ENCODE measurements at places on chromosomes 3 and 15.

- no peak for DNase-seq
Measured at GRCh38 chr3:95456835-95457234, 1357.6 kb upstream of the EPHA6 start.

GRCh38 chr3:2908693-2909351 lies 201.4 kb downstream of the IL5RA start:
- no peak for DNase-seq

DNA sequence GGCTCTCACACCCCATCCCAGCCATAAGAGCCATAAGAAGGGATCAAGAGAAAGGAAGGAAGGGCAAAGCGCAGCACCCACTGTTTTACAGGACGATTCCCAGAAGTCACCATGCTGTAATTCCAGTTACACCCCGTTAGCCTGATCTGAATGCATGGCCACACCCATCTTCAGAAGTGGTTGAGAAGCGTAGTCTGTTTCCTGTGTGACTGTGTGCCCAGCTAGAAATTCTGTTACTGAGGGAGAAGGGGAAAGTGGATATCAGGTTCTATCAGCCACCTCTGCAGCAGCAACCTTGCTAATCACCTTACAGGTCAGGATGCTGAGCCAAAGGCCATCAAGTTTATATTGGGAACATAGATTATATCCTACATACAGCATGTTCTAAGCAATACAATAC lies 260.0 kb downstream of the ABHD5 start:
- no peak for DNase-seq

DNA sequence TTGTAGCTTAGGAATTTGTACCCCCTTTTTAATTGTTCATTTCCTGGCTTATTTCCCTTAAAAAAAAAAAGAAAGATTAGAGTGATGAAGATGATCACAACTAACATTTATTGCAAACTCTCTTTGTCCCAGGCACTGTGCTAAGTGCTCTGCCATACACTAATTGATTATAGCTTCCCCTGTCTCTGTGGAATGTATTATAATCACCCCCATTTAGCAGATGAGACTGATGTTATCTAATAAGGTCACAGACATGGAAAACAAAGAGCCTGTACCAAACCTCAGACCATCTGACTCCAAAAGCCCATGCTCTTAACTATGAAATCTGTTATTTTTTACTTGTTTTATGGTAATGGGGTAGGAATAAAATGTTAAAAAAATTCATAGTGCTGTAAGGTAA lies 53.1 kb downstream of the TRAK1 start:
- no peak for DNase-seq

- DNase-seq: no peak
Measured at GRCh38 chr3:67094774-67095173, 96.7 kb downstream of the KBTBD8 start.

DNA sequence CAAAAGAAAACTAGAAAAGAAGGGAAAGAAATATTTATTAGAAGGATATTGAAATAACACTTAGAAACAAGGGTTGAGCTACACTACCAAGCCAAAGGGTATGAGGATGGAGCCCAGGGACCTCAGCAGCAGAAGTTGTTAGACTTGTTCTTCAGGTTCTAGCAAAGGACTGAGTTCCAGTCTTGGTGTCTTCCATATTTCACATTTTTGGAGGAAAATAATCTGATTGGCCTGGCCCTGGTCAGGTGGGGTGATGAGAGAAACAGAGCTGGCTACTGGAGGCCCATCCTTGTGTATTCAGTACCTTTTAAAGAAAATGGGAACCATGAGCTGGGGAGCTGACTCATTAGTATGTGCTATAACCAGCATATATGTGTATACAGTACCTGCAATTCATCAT lies 28.2 kb downstream of the PPP4R2 start:
- DNase-seq: no peak

DNA sequence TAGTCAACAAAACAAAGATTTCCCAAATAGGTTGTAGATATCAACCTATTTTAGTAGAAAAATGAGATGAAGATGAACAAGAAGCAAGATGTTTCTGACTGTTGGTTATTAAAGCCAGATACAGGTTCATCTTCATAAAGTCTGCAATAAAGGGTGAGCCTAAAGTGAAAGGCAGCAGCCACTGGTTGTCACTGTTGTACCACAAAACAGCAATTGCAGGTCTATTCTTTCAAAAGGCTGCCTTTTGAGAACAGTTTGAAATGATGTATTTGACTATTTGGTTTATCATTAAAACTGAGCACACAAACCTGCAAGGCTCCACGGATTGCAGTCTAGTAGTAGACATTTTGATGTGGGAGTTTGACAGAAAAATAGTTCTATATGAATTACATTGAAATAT lies 543.4 kb downstream of the GBE1 start:
- DNase-seq: peak; percentile 2

GRCh38 chr3:38756892-38757291 lies 59.1 kb downstream of the SCN10A start:
- DNase-seq: no peak

GRCh38 chr3:149151843-149152242 lies 22.4 kb downstream of the HPS3 start:
- DNase-seq: peak; percentile 27

DNA sequence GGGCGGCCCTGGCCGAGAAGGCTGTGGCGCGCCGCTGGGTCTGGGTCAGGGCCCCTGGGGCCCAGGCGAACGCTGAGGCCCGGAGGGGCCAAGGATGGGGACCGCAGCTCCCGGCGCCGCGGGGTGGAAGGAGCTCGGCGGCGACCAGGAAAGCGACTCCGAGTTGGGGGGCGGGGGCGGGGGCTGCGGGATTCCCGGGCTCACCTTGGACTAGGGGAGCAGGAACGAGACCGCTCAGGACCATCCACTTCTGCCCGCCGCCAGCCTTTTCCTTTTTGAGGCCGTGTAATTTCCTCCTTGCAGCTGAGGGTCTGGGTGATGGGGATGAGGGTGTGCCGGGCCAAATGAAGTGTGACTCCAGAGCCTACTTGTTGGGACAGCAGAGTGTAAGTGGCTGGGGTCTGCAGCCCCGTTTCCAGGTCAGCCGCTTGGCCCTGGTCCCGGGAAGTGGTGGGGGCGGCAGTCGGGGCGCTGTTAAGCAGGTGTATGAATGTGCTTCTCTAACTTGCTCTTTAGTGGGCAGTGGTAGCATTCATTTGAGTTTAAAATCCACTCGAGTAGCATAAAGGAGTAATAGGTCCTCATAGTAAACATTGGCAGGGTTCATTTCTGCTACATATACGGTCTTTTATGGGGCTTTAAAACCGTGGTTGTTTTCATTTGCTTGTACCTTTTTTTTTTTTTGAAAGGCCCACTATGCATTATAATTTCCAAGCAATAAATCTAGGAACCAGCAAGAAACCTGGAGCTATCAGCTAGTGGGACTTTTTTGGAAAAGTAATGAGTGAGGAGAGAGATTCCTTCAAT lies 717 bp downstream of the PXK start:
- DNase-seq: no peak

DNA sequence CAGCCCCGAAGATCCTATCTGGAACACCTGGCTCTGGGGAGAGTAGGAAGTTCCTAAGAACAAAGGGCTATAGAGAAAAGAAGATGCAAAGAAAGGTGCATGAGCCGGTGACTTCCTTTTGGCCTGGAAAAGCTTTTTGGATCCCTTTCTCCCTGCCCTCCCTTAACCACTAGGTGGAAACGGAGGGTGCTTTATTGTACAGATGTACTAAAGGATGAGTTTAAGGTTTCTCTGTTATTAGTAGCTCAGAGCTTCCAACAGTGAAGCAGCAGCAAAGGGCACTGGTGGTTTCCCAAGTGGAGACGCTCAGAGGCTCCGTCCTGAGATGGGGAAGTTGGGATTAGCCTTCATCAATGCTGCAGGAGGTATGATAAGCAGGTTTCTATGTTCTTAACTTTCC lies 5.9 kb upstream of the ADGRG7 start:
- DNase-seq: no peak

GRCh38 chr3:159798951-159799350 lies 189.7 kb upstream of the IL12A start:
- no peak for DNase-seq

DNA sequence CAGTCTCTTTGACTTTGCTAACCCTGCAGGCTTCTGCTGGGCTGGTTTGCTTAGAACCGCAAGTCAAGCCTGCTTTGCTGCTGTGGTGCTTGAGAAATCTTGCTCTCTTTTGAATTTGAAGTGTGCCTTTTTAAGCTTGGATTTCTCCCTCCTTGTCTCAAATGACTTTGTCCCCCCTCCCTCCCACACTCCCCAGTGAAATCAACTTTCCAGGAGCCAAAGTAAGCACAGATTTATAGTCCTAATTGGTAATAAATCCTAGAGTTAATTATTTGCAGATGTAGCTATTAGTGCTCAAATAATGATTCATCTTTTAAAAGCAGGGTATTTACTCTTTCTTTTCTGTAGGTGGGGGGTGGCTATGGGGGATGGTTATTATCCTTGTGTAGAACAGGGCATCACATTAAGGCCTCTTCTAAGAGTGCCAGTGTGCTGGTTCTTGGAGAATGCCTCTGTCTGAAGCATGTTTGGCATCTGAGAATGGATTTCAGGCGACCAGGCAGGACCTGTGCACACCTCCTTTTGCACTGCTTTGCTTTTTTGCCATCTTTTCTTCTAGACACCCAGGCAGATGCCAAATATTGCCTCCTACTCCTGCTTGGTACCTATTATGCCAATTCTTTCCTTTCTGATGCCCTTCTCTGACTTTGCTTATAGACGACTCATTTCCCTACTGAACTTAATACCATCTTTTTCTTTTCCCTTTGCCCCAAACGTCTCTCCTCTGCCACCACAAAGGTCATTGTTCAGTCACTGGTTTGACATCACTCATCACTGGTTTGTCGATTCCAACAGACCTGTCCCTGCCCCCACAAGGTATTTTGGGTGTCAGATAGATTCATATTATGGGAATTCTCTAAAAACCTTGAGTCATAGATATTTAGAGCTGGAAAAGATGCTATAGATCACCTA lies 50.7 kb downstream of the CLDN11 start:
- DNase-seq: peak; percentile 65

DNA sequence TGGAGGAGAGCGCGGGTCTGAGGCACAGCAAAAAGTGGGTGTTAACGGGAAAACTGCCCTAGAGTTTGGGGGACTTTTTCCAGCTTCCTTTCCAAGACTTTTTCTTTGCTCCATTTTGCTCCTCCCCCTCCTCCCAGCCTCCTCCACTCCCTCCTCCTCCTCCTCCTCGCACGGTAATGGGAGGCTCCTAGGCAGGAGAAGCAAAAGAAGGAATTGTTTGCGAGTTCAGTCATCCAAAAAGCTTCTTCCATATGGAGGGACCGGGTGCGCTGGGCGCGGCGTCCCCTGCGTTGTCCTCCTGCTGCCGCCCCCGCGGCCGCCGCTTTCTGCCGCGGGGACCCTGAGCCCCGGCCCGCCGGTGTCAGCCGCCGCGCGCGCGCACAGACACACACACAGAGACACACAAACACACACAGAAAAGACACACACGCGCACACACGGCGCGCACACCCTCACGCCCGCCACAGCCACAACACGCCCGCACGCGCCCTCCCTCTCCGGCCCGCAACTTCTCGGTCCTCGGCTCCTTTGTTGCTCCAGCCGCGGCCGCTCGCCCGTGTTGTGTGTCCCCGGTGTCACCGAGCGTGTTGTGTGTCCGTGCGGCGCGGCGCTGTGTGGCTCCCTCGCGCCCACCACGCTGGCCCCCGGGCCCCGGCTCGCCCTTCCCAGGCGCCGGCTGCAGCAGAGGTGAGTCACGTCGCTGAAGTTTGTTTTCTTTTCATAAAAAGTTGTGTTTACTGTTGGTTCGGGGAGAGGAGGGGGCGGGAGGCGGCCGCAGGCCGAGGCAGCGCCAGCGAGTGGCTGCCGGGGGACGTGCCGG lies at the start of gene BOC:
TSS of gene BOC (plus strand) at position 228 of the 820 bp plus-strand sequence. CDS start 38,246 bp downstream, outside the sequence.
- no peak for DNase-seq

DNA sequence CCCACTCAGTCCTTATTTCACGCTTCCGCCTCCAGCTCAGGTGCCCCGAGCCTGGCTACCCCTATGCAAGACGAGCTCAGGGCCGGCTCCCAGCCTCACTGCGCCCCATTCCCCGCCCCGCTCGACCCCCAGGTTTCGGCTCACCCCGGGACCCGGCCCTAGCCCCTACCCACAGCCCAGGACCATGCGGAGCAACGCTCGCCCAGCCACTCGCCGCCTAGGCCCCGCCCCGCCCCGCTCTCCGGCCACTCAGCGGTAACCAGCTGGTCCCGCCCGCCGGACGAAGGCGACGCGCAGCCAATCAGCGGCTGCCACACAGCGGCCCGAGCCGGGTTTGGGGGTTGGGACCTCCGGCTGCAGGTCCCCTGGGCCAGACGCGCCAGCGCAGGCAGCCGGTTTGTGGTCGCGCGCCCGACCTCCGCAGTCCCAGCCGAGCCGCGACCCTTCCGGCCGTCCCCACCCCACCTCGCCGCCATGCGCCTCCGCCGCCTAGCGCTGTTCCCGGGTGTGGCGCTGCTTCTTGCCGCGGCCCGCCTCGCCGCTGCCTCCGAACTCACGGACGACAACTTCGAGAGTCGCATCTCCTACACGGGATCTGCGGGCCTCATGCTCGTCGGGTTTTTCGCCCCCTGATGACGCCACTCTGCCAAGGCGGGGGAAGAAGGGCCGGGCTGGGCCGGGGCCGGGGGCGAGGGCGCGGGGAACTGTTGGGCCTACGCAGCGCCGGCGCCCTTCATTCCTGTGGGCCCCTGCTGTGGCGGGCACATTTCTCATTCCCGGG lies at the start of gene CATSPER2:
TSS of gene CATSPER2 (minus strand) at position 196 of the 781 bp plus-strand sequence. CDS start 783 bp downstream, outside the sequence.
- DNase-seq: no peak

DNA sequence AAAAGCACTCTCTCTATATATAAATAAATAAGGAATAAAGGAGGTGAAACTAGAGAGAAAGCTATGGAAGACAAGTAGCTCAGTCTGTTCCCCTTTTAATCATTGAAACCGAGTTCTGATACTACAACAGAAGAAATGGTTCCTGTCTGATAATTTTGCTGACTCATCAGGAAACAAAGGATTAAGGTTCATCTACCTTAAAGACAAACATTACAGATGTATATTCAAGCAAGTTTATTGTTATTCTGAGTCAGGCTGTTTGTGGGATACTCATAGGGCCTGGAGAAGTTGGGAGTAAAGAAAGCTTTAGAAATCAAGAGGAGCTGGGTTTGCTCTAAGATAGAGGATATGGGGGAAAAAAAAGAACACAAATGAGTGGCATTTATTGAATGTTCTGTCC lies 566.0 kb downstream of the ROBO2 start:
- no peak for DNase-seq

All from left renal pelvis (tissue), 4 donors.